ENCODE measurements at places on chromosomes 5 and 9.

DNA sequence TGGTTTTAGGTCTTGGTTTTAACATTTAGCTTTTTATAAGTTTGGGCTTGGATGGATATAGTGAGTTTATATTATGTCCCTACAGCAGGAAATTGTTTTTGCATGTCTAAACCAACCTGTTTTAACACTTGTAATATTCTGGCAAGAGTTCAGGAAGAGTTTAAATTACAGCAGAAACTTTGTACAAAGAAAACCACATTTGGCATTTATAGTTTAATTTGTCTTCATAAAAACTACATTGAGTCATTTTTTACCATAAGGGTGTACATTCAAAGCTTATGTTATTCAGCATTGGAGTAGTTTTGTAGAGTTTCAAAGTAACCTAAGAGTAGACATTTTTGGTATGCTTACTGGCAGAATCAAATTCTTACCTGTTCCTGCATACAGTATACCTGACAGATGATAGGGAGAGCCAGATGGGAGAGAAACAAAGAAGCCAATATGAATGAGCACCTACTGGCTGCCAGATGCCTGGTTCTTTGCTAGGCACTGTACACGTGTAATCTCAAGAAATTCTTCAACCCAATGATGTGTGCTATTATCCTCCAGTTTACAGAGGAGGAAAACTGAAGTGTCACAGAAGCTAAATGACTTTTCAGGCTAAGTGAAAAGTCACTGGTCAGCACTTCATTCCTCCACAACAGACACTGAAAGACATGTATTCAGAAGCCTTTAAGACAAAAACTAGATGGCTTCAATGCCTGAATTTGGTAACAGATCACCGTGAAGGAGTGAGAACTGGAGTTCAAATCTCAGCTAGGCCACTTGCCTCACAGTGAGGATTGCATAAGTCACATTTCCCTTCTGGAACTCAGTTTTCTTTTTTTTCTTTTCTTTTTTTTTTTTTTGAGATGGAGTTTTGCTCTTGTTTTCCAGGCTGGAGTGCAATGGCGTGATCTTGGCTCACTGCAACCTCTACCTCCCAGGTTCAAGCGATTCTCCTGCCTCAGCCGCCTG, 25.9 kb upstream of the ECM2 start:
- DNase-seq = no peak

DNA sequence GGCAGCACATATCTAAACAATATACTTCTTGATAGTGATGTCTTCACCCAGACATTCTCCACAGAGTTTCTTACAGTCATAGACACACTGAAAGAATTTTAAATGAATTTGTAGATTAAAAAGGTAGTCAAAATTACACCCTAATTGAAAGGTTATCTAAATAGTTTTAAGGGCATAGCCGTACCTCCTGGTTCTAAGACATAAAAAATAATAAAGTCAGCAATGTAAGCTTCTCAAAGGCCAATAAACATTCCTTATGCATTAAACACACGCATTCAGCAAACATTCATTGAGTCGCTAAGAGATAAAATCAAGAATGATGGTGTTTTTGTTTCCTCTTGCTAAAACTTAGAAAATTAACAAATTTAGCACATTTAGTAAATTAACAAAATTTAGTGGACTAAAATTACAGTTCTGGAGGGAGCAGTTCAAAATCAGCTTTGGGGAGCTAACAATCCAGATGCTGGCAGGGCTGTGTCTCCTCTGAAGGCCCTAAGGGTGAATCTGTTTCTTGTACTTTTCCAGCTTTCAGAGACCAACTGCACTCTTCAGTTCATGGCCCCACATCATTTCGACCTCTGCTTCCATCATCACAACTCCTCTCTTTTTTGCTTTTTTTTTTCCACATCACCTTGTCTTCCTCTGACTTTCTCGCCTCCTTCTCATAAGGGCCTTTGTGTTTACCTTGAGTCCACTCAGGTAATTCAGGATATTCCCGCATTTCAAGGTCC, 516.5 kb downstream of the DNAH5 start:
- DNase-seq = no peak

DNA sequence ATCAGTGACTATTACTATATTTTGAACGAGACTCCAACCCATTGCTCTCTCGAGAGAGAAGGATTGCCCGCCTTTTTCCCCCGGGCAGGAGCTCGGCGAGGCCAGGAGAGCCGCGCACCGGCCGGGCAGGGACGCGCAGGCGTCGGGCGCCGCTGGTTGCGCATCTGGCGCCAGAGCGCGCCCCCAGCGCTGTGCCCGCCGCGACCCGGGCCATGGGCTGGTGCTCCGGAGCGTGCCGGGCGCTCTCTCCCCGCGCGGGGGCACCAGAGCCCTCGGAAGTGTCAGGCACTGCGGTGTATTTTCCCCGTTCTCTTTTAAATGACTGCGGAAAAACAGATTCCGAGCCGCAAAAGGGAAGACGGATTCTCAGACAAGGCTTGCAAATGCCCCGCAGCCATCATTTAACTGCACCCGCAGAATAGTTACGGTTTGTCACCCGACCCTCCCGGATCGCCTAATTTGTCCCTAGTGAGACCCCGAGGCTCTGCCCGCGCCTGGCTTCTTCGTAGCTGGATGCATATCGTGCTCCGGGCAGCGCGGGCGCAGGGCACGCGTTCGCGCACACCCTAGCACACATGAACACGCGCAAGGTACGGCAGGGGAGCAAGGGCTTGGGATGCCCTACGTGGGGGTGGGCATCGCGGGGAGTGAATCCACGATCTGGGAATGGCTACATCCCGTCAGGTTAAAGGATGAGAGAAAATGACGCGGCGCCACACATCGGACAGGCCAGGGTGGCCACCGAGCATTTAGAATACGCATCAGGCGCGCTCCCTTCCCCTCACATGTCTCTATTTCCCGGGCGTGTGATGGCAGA, 1.1 kb upstream of the NTRK2 start:
- DNase-seq = no peak

- DNase-seq = no peak
These were observed 21.6 kb upstream of the NNT start for GRCh38 chr5:43581398-43581797.

GRCh38 chr9:96449523-96449844, 485 bp upstream of the HABP4 start:
- DNase-seq = no peak

DNA sequence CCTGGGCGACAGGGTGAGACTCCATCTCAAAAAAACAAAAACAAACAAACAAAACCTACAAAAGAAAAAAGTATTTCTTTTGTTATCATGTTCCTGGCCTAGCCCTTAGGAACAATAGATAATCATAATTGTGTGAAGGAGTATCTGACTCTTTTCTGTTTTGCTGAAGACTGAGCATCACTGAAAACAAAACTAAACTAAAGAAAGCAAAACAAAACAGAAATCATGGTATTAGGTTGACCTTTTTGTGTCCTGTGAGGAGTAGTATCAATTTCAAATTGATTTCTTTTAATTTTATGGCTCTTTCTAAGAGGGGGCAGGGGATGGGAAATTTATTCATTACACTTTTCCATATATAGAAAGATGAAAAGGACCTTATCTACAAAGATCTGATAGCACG, 246.0 kb downstream of the YTHDC2 start:
- DNase-seq = no peak

DNA sequence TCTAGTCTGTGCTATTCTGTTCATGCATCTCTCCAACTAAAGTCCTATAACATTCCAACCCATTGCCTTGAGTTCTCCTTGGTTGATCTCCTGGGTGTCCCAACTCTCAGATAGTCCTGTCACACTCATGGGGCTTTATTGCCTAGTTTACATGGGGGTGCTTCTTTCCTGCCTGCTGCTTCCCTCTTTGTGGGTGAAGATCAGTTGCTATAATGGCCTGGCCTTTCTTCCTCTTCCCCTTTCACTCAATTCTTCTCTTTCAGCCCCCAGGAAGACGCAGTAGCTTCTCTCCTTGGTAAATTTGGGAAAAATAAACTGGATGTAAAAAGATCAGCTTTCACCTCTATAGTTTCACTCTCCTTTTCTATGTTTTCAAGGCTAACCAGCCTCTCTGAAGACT, 66.5 kb downstream of the PTCD2 start:
- no peak for DNase-seq

- no peak for DNase-seq
These were observed 172.6 kb upstream of the RAI14 start for GRCh38 chr5:34483442-34484033.

DNA sequence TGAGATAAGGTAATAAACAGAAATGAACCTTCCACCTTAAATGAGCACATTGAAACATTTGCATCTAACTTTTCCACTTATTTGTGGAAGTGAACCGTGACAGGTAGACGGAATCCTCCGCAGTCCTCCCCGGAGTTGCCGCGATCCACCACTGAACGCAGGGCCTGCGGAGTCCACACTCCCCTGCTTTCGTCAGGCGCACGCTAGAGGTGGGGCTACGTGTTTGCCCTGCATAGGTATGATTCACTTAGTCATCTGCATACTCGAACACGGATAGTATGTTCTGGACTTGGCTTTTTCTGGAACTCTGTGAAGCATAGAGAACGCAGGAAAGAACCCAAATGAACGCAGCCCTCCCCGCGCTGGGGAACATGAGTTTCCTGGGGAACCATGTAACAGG, 272.8 kb upstream of the IRX4 start:
- DNase-seq = no peak

- no peak for DNase-seq
These were observed 606.1 kb downstream of the KIF4B start for GRCh38 chr5:155619688-155620087.

DNA sequence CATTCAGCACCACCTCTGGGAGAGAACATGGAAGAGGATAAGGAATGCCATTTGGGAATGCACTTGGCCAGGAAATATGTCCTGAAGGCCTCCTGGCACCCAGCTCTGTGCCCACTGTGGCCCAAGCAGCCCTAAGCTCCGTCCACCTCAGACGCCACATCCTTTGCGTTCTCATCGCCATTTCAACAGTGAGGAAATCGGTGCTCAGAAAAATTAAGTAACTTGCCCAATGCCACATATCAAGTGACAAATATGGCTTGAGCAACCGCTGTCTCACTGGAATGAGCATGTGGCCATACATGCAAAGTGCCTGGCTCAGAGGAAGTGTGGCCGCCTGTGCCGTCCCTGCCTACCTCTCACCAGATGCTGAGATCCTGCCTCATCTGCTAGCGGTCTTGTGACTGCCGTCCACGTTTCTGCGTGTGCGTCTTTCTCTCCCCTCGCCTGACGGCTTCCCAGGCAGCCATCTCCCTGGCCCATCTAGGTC, 984 bp upstream of the DOK3 start:
- DNase-seq = no peak

DNA sequence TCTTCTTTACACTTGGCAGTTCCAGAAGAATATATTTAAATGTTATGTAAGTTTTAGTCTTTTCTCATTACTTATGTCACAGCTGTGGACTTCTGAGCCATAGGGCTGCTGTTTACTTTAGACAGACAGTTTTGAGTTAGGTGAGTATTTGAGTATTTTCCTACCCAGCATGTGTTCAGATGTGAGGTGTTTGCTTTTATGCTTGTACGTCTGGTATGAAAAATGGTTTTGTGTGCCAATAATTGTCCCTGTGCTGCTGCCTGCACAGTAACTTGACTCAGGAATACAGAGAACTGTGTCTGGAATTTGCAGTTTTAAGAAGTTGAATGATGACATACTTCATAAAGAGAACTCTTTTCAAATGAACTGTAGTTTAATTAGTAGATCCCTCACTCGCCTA, 20.8 kb downstream of the MEGF10 start:
- DNase-seq = no peak

GRCh38 chr5:174937201-174938123, 213.1 kb downstream of the MSX2 start:
- DNase-seq = no peak

DNA sequence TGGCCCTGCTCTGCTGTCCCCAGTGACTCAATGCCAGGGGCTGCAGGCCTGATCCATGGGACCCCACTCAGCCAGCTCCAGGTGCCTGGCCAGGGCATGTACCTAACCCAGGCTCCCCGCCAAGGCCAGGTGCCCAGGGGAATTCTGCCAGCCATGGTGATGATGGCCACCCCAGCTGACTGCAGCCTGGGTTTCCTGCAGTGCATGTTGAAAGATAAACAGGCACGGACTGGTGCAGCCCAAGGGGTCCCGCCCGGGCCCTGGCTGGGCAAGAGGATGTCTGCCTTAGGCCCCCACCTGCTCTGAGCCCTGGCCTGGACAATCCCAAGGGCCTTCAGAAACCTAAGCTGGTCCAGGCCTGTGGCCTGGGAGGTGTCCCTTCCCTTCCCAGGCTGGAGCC, 1.2 kb downstream of the ABCA2 start:
- DNase-seq = no peak

GRCh38 chr9:113753398-113754119, 122.5 kb upstream of the ZNF618 start:
- no peak for DNase-seq

DNA sequence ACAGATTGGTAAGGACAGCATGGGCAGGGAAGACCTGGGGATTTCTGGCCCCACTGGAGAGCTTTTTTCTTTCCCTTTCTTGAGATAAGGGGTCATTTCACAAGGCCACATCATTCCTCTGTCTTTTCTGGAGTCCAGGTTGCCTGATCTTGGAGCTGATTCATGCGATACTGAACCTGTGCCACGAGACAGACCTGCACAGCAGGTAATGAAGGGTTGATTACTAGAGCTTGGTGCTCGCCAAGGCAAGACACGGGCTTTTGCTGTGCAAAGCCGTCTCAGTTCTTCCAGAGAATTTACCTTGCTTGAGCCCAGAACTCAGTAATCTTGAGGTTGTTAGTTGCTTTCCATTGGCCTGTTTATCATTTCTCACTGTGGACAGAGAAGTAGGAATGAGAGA, 39.2 kb downstream of the NUP188 start:
- no peak for DNase-seq

DNA sequence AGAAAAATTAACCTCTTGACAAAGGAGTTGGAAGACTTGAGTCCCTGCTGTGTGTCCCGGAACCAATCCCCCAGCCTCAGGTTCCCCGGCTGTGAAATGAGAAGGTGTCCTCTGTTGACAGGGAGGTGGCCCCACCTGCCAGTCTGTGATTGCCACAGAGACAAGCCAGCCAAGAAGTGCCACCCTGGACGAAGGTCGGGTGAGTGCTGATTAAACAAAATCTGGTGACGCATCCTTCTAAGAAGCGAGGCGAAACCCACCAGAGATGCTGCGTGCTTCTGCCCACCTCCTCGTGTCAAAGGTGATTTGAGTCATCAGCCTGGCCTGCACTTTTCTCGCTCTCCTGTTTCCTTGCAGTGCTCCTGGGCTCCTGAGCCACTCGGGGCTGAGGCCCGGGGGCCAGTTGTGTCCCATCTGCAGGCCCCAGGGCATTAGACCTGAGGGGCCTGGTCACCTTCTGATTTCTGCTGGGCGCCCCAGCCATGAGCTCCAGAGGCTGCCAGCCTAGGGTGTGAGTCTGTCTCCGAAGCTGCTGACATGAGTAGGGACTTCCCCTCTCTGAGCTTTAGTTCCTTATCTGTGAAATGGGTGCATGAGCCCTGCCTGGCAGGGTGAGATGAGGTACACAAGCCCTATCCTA, 28.7 kb downstream of the NEK6 start:
- DNase-seq = no peak
